NCI-H510A treated with DMSO at 0.1 percent for 48 hours (cell line): ENCODE measurements at places on chromosomes 3 and 15.

- no peak for DNase-seq
Observed at GRCh38 chr3:14767245-14768051, 51.3 kb upstream of the FGD5 start.

- no peak for DNase-seq
Observed at GRCh38 chr3:187518616-187519015, 150.4 kb downstream of the RTP4 start.

DNA sequence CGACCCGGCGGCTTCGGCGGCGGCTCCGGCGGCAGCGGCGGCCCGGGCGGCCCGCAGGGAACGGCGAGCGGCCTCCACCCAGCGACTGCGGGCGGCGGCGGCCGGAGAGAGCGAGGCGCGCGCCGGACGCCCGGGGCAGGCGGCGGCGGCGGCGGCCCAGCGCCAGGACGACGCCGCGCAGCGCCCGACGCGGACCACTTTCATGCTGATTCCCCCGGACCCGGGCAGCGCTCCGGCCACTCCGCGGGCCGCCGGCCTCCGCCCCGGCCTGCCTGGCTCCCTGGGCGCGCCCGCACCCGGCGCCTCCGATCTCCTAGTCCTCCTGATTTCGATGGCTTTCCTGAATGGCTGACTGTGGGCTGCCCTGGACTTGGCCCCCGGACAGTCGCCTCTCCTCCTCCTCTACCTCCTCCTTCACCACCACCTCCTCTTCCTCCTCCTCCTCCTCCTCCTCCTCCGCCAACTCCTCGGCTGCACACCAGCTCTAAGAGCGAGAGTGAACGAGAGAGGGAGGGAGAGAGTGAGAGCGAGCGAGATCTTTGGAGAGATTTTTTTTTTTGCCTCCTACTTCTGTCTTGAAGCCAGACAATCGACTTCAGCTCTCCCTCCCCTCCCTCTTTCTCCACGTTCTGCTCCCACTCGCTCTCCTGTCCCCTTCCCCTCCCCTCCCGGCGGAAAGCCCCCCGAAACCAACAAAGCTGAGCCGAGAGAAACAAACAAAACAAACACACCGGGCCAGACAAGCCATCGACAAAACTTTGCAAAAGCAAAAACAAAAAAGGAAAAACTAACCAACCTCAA lies 844 bp downstream of the NR2F2 start:
- no peak for DNase-seq

- no peak for DNase-seq
Observed at GRCh38 chr3:48692551-48692950, 6.8 kb upstream of the NCKIPSD start.

GRCh38 chr15:100050877-100051786 lies 290.6 kb downstream of the ADAMTS17 start:
- DNase-seq: no peak

DNA sequence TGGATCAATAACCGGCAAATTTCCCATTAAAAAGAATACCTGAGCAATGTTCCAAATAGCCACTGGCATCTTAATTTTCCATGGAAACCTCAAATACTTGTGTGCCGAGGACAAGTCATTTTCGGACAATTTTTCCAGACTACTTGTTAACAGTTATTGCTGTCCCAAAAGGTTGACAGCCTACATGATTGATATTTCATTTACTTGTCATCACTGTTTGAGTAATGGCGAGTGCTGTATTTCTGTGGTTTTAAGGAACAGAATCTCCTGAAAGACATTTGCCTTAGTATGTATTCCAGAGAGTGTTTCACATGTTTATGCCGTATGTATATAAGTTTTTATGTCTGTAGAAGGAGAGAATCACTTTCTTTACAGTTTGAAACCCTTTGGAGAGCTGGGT lies 36.7 kb downstream of the MAP2K5 start:
- no peak for DNase-seq

DNA sequence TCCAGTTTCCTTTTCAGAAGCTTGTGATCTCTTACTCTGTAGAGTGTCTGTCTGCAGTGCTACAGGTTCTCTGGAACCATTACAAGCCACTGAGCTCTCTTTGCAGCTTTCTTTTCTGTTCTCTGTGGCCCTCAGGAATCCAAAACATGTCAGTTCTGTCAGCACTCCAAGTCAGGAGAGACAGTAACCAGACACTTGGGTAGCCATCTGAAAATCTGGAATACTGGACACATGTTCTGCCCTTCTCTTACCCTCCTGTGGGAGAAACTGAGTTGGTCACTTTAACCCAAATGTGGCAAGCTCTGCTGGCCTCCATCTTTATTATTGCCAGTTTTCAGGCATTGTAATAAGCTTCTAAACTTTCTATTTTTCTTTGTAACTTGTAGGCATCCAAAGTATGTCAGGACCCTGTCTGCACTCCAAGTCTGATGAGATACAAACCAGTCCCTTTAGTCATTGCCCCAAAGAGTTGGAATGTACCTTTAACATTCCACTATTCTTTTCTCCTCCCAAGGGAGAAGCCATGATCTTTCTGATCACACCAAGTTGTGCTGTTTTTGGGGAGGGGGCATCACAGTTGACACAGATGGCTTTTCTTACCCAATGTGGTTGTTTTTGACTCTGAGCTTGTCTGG lies 183.7 kb downstream of the DPH6 start:
- no peak for DNase-seq

DNA sequence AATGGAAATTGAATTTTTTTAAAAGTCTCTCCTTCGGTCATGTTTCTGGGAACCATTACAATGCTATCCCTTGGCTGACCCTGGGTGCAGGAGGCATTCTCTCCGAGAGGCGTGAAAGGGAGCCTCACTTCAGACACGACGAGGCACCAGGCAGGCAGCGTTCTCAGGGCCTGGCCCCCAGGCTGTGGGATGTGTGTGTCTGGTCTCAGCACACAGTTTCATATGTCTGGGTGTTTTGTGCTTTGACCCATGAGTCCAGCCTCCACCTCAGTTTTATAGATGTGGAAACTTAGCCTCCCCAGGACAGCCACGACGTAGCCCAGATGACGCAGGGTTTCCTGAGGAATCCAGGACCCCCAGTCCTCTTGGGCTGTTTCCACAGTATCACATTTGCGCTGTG lies 34.0 kb downstream of the FGD5 start:
- DNase-seq: no peak

GRCh38 chr15:41490355-41490754 lies 3.3 kb upstream of the ITPKA start:
- no peak for DNase-seq

DNA sequence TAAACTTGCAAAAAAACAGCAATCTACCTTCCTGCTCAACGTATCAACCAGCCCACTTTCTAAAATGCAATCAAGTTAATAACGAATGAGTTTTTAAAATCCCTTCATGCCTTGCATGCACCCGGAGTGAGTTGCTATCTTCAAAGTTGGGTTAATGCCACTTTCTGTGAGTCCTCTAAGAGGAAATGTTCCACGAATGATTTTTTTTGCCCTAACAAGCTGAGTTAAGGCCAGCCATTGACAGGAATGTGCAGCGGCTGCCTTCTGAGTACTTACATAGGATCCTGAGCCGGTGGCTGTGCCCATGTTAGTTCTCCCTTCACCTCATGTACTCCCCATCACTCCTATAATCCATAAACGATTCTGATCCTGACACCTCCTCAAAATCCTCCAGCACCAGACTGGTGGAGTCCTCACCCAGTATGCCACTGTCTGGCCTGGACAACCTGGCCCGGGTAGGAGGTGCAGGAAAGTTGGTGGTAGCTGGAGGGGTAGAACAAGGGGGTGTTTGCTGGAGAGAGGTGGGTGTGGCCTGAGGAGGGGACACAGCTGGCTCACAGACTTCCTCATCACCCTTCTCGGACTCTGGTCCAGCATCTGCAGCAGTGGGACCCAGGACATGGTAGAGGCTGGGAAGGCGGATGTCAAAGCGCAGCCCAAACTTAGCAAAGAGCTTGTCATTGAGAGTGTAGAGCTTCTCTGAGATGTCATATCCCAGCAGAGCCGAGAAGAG lies 12.4 kb downstream of the POPDC2 start:
- no peak for DNase-seq

GRCh38 chr15:41480396-41481140 lies 13.1 kb upstream of the ITPKA start:
- DNase-seq: no peak

DNA sequence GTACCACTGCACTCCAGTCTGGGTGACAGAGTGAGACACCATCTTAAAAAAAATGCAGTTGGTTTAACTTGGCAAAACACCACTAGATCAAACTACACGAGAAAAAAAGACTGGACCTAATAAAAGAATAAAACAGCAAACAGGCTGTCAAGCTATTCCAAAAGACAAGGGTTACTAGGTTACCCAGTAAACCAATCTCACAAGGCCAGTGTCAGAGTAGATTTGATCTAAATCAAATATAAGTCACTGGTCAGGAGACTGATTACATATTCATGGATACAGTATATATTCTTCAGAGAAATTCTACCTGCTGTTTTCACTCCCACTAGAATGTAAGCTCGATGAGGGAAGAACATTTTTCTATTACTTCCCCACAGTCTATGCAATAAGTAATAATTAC lies 2.5 kb upstream of the GANC start:
- DNase-seq: no peak

- no peak for DNase-seq
Observed at GRCh38 chr3:15989419-15989818, 185.1 kb upstream of the GALNT15 start.

- no peak for DNase-seq
Observed at GRCh38 chr3:54949491-54950044, 21.7 kb upstream of the LRTM1 start.

DNA sequence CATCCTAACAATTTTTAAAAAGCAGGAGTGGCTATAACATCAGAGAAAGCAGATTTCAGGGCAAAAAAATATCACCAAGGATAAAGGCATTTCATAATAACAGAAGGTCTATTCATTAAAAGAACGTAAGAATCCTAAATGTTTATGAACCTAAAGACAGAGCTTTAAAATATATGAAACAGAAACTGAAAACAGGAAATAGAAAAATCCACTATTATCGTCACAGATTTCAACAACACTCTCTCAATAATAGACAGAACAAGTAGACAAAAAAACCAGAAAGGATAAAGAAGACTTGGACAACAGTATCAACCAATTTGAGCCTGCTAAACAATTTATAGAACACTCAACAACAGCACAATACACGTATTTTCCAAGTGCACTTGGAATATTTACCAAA lies 71.4 kb downstream of the FBXL22 start:
- DNase-seq: no peak

- DNase-seq: no peak
Observed at GRCh38 chr3:180070925-180071324, 34.2 kb upstream of the PEX5L start.

- no peak for DNase-seq
Observed at GRCh38 chr3:62246094-62246493, 127.3 kb downstream of the FEZF2 start.

DNA sequence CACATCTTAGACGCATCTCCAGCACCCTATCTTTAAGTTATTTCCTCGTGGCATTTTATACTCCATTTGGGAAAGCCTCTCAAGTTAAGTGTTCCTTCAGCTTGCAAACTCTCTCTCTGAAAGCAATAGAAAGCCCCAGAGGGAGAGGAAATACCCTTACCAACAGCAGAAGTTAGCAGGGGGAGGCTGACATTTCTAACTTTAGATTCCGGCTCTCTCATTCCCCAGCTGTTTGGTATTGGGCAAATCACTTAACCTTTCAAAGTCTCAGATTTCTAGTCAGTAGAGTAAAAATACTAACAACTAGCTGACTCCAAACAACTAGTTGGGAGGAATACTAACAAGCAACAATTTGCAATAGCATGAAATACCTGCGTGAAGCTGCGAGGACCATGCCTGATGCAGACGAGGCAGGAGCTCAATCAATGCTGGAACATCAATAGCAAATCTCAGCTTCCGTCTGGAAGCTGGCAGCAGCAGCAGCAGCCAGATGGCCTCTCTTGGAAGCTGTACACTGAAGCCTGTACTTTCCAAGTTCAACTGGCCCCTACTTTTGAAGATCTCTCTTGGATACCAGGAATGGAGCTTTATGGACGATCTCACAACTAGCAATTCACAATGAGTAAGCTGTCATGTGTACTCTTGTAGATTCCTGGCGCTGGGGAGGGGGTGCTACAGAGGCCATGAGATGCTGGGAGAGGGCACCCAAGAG lies 47.8 kb downstream of the THBS1 start:
- no peak for DNase-seq

DNA sequence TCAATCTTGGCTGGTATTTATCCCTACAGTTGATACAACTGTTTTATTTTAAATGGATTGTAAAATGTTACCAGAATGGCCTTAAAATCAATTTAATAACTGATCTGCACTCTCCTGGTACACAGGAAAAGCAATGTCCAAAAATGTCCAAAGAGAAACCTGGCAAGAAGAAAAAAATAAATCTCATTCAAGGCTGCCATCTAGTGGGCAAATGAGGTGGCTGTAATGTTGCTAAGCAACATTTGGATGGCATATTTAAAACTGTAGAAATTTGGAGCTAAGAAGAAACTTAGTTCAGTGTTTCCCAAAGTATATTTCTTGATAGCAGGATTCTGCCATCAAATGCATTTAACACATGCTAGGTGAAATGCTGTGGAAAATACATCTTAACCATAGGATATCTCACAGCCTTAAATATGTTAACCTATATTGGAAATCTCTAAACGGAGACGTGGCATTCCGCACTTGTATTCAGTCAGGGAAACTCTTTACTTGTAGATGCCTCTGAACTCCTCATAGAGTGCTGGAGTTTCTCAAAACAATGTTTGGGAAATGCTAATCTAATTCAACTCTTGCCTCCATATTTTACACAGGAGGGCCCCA lies 216.8 kb downstream of the ERC2 start:
- DNase-seq: peak; percentile 25

GRCh38 chr15:30824518-30825195 lies 79.1 kb upstream of the FAN1 start:
- DNase-seq: peak; percentile 15

GRCh38 chr15:90420451-90420850 lies 32.4 kb downstream of the IQGAP1 start:
- no peak for DNase-seq

DNA sequence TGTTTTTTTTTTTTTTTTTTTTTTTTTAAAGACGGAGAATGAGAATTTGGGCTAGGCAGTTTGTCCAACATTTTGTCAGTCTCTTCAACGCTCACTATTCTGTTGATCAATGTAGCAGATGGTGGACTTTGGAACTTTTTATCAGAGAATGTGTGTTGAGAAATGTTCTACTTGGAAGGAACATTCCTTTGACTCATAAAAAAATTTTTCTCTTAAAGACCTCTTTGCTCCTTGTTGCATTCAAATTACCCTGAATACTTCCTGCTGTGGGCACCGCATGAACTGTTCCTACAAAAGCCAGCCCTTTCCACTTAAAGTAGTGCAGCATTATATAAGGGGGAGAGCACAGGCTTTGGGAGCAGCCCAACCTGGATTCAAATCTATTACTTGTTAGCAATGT lies 182.9 kb downstream of the AKAP13 start:
- no peak for DNase-seq

DNA sequence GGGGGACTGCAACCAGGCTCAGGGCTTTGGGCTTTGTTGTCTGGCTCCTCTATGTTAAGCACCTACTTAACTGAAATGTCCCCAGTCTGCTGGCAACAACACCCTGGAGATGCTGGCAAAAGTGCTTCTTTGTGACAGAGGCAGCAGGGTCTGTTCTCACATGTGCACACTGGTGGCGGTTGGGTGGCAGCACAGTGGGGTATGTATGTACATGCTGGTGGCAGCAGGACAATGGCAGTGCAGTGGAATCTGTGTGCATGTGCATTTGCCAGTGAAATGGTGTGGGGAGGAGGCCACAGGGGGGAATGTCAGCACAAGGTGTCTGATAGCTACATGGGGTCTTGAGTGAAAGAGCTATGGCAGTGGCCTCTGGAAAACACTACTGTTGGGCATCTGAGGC lies 830.3 kb downstream of the DIPK2A start:
- DNase-seq: no peak

- DNase-seq: no peak
Observed at GRCh38 chr3:187808527-187808895, 63.2 kb upstream of the BCL6 start.

GRCh38 chr3:9681011-9681722 lies 22.5 kb upstream of the CPNE9 start:
- no peak for DNase-seq
